CD4-positive, alpha-beta memory T cell (primary cell): ENCODE measurements at places on chromosomes 13 and 19. TPM values are rescaled to one million over a fixed set of nuclear protein-coding genes. Genes with fewer than 3 reads are reported as not detected.

The FFAR3 gene
- total RNA-seq, result not detected

The ZFP30 gene
- total RNA-seq, result 24.4 TPM

The NOVA2 gene
- total RNA-seq, result not detected

GRCh38 chr13:19958155-19959111, at the start of gene ZMYM2:
TSS of gene ZMYM2 (plus strand) at chr13:19958727. CDS start at chr13:19993073, 34,346 bp downstream.
- no peaks in the 10 kb centered on the region for H3K27me3 ChIP-seq
- peak within 1 kb of the TSS; percentile 57 for H3K4me3 ChIP-seq

GRCh38 chr13:110294146-110294545, 12.8 kb downstream of the COL4A1 start:
- no peak overlapping the region for H3K27ac ChIP-seq
- H3K36me3 ChIP-seq, result no peaks in the 10 kb centered on the region
- no peaks in the 10 kb centered on the region for H3K4me1 ChIP-seq
- no peak overlapping the region for H3K4me3 ChIP-seq
- H3K27me3 ChIP-seq, result no peaks in the 10 kb centered on the region

GRCh38 chr13:47120282-47120681, 223.4 kb upstream of the HTR2A start:
- no peak overlapping the region for H3K27ac ChIP-seq
- no peak for DNase-seq
- no peaks in the 10 kb centered on the region for H3K27me3 ChIP-seq

- no peak overlapping the region for H3K27ac ChIP-seq
- H3K36me3 ChIP-seq, result no peaks in the 10 kb centered on the region
- H3K4me1 ChIP-seq, result no peaks in the 10 kb centered on the region
- no peak overlapping the region for H3K4me3 ChIP-seq
- peaks cover 9% of the 10 kb centered on the region for H3K27me3 ChIP-seq
Measured at GRCh38 chr19:46297700-46298478, 1.0 kb downstream of the HIF3A start.

- no peaks in the 10 kb centered on the region for H3K27me3 ChIP-seq
- no peak overlapping the region for H3K27ac ChIP-seq
- no peaks in the 10 kb centered on the region for H3K36me3 ChIP-seq
- peaks cover 30% of the 10 kb centered on the region for H3K4me1 ChIP-seq
- H3K4me3 ChIP-seq, result no peak overlapping the region
- no peak for DNase-seq
Measured at GRCh38 chr13:40098246-40098645, 442.8 kb downstream of the COG6 start.

- no peak for DNase-seq
- H3K27me3 ChIP-seq, result peaks cover 5% of the 10 kb centered on the region
- H3K36me3 ChIP-seq, result no peaks in the 10 kb centered on the region
- no peak overlapping the region for H3K4me3 ChIP-seq
- H3K27ac ChIP-seq, result no peak overlapping the region
Measured at GRCh38 chr13:83884141-83884540, 1.9 kb upstream of the SLITRK1 start.

DNA sequence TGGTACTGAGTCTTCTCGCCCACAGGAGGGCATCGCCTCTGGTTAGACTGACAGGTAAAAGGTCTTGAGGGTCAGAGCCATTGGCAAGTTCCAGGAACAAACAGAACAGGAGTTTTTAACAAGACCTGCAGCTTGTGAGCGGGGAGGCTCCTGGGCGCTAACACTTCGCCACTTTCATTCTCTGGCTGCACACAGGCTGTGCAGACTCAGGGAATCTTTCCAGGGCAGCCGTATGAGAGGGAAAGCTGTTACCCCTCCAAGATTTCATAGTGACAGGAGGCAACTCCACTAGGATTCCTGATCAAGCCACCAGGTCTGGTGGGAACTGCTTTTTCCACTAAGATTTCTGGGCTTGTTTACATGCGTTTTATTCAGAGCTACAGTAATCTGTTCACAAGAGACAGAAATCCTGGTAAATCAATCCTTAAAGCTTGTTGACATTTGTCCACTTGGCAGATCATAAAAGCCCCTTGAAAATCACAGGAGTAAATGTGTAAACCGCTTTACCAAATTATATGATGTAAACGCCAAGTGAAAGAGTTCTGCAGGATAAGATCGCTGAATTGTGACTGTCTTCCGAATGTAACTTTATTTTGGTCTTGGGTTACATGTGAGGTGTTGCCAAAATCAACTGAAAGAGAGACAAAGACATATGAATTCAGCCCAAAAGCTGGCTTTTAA, 190.6 kb downstream of the MZT1 start:
- DNase-seq, result no peak
- no peak overlapping the region for H3K4me3 ChIP-seq
- H3K27me3 ChIP-seq, result no peaks in the 10 kb centered on the region
- H3K27ac ChIP-seq, result no peak overlapping the region
- H3K4me1 ChIP-seq, result no peaks in the 10 kb centered on the region
- H3K36me3 ChIP-seq, result no peaks in the 10 kb centered on the region

DNA sequence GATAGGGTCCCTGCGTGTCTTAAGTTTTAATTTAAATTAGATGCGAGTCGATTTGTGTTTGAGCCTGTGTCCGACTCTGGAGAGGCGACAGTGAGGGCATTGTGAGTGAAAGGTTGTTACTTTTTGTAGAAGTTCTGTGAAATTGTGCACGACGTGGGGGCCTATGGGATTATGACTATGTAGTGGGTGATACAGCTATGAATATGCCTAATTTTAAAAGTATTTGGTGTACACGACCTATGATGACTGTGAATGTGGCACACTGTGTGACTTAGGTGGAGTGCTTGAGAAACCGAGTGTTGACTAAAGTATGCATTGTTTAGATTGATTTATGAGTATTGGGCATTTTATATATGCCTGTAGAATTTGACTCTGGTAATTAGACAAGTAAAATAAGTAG, 646 bp downstream of the ZNF567 start:
- H3K36me3 ChIP-seq, result peaks cover 20% of the 10 kb centered on the region
- no peaks in the 10 kb centered on the region for H3K27me3 ChIP-seq
- H3K4me3 ChIP-seq, result peak overlapping the region; percentile 62
- DNase-seq, result no peak
